NCI-H226 (cell line): ENCODE measurements at places on chromosomes 13 and 19.

GRCh38 chr19:8457209-8457608 is 12.4 kb downstream of the HNRNPM start:
- DNase-seq = no peak

- DNase-seq = no peak
These were observed 349.3 kb downstream of the RBM26 start for GRCh38 chr13:79056706-79057105.

DNA sequence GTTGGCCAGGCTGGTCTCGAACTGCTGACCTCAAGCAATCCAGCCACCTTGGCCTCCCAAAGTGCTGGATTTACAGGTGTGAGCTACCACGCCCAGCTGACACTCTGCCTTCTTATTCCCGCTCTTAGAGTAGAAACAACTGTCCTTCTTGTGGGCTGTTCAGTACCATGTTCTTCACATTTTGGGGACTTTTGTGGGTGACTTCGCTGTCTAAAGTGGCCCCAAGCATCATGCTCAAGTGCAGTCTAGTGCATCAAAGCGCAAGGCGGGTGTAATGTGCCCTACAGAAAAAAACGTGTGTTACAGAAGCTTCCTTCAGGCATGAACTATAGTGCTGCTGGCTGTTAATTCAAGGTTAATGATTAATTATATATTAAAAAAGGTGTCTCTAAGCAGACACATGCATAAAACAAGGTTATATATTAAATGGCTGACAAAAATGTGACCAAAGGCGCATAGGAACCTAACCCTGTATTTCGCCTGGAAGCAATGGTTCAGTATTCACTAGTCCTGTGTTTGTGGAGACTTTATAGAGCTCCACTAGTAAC is 38.3 kb downstream of the ABCC4 start:
- no peak for DNase-seq

DNA sequence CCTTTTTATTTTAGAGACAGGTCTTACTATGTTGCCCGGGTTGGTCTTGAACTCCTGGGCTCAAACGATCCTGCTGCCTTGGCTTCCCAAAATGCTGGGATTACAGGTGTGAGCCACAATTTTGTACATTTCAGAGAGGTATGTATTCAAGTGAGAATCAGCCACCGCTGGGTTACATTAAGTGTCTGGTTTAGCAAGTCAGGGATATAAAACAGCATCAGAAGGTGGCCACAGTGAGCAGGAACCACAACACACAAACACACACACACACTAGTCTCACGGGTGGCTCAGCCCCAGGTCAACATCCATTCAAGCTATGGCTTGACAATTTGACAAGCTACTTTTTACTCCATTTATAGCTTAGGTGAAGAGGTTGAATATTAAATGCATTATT is 20.2 kb downstream of the KLK5 start:
- DNase-seq = peak; percentile 6

DNA sequence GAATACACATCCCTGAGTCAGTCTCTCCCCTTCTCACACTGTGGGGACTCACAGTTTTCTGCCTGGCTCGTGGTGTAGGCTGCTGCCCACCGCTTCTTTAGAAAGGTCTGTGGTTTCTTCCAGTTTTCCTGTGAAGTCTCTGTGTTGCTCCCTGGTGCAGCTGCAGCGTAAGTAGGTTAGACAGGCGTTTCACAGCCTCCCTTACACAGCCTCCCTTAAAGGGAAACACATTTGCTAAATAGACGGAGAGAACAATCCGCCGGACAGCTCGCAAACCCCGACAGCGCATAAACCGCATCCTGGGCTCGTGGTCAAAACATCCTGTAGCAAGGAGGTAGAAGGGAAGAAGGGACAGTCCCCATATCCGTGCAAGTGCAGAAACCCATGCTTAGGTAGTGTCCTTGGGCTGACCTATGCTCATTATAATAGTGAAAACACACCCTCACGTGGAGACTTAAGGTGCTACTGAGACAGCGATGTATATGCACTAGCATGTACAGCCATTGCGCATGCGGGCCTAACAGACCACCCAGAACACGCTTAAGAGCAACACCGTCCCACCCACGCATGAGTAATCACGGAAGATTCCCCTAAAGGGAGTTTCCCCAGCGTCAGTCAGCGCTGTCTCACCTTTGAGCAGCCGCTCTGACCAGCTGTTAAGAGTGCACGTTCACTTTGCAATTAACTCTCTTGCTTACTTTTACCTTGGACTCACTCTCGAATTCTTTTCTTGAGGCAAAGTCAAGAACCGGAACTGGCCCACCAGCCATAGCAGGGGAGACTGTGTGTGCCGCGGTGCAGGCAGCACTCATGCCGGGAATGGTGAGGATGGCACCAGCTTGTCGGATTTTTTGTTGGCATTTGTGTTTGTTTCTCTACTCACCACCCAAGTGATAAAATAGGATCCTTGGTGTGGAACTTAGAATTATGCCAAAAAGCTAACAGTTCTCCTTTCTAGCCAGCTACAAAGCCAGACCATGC is 16.6 kb downstream of the SIGLEC8 start:
- peak; percentile 47 for DNase-seq

DNA sequence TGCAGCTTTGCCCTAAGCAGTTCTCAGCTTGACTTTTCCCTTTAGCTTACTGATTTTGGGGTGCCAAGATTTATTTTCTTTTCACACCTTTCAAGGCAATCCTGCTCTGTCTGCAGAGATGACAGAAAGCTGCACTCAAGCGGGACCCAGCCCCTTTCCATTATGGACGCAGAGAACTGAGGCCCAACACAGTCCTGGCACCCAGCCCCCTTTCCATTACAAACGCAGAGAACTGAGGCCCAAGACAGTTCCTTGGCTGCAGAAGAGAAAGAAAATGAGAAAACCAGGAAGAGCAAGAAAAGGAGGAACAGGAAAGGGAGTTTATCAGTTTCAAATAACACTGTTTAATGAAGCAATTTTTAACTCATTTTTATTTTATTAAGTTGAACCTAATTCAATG is 36.8 kb upstream of the ATP11A start:
- DNase-seq = no peak

GRCh38 chr19:14051980-14052379 is 9.9 kb downstream of the PALM3 start:
- no peak for DNase-seq

- DNase-seq = no peak
These were observed 53.6 kb downstream of the NWD1 start for GRCh38 chr19:16773259-16773658.

DNA sequence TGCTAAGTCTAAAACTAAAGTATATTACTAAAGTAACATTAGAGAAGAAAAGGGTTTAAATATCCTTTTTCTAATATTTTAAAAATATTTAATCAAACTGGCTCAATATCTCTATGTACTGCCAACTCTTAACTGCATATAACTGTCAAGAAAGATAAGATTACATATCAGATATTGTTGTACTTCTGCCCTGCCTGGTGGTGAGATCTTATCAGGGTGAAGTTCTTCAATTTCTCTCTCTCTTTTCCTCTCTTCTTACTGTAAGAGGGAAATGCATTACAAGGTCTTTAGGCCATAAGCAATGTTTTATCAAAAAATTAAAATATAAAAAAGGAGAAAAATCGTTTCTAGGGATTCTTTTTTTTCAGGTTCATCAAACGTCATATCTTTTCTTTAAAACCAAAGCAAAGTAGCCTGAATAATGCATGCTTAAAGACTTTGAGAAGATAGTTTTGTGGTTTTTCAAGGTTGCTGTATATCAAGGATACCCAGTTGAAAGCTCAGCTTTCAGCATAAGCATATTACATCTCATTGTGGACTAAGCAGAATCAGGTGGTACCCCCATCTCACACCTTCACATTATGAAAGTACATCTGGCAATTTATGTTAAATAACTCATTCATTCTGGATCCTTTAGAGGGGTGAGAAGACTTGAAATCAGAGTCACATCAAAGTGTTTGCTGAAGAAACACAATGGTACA is 1625.7 kb upstream of the SLC10A2 start:
- DNase-seq = no peak

- DNase-seq = no peak
These were observed 2421.4 kb downstream of the PCDH9 start for GRCh38 chr13:64808704-64809103.

DNA sequence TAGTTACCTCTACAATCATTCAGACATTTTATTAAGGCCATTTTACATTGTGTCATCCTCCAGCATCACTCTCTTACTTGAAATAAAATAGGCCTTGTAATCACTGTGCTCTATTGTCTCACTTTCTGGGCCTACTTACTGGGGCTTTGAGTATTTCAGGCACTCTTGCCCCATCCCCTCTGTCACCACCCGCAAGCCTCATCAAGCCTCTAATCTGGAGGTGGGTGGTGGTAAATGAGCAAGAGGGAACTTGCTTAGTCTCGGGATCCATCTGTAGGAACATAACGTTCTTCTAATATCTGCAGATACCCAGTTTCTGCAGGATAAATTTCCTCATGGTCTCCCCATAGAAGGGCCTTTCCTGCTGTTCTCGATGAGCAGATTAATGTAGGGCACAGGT is 19.4 kb upstream of the GPR18 start:
- DNase-seq = no peak

DNA sequence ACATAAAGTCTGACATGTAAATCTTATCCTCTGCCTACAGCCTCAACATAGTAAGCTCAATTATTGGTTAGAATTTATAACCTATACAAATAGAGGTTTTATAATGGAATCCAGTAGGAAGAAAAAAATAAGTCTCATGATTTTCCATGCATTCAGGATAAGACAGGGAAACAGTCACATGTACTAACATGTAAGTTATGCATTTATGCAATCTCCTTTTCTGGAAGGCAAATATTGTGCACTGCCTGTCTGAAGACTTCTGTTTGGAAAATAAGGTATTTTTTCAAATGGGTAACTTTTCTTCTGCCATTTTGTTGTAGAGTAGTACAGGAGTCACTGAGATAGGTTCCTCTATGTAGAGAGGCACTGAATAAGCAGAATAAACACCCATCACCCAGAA is 92.7 kb downstream of the NALCN start:
- DNase-seq = no peak

GRCh38 chr13:60494296-60494695 is 97.3 kb downstream of the TDRD3 start:
- DNase-seq = no peak

DNA sequence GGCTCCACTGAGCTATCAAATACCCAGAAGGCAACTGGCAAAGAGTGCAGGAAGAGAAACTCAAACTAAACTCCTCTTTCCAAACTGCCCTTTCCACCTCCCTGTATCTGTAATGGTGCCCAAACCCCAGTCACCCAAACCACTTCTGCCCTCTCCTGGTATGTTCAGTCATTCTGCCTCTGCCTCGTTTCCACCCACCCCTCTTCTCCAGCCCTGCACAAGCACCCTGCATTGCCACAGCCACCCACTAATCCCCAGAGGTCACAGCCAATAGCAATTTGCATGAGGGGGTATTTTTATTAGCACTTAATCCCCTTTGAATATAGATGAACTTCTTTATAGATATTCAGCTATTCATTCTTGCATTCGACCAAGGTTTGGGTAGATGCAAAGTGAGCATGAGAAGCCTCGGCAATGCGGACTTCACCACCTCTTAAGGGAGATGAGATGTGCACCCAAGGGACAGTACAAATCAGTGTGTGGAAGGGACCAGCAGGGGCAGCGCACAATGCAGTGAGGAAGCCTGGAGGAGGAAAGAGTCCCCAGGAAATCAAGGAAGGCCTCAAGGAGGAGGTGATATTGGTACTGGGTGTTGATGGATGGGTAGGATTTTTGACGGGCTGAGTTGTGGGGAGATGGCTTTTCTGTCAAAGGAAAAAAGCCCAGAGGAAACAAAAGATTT is 12.4 kb downstream of the TMEM272 start:
- no peak for DNase-seq

- DNase-seq = peak; percentile 16
These were observed 65.6 kb downstream of the MCF2L start for GRCh38 chr13:113034451-113035212.

DNA sequence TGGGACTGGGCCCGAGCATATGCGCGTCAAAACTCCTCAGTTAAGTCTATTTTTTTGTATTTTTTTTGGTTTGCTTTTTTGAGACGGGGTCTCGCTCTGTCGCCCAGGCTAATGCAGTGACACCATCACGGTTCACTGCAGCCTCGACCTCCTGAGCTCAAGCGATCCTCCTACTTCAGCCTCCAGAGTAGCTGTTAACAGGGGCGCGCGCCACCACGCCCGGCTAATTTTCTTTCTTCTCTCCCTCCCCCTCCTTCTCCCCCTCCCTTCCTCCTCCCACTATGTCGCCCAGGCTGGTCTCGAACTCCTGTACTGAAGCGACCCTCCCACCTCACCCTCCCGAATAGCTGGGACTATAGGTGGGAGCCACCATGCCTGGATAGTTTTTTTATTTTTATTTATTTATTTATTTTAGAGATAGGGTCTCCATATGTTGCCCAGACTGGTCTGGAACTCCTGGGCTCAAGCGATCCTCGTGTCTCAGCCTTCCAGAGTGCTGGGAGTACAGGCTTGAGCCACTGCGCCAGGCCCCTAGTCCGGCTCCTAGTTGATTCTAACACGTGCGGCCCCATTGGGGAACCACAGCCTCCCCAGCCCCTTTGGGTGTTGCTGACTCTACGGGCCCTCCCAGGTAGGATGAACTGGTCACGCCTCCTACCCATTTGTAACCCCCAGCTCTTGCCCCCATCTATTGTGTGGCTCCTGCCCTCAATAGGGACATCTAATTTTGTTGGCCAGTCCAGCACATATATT is 806 bp upstream of the ZNF837 start:
- DNase-seq = no peak

GRCh38 chr13:28071424-28071823 is 29.0 kb downstream of the FLT3 start:
- no peak for DNase-seq

- DNase-seq = no peak
These were observed 492 bp upstream of the PGLYRP1 start for GRCh38 chr19:46023311-46023779.

- DNase-seq = no peak
These were observed 1647.6 kb upstream of the SPRY2 start for GRCh38 chr13:81988567-81988966.
